ENCODE measurements at places on chromosomes 2 and 18.

- no peak for DNase-seq
Observed at GRCh38 chr2:199861132-199861774, 10.3 kb upstream of the FTCDNL1 start.

DNA sequence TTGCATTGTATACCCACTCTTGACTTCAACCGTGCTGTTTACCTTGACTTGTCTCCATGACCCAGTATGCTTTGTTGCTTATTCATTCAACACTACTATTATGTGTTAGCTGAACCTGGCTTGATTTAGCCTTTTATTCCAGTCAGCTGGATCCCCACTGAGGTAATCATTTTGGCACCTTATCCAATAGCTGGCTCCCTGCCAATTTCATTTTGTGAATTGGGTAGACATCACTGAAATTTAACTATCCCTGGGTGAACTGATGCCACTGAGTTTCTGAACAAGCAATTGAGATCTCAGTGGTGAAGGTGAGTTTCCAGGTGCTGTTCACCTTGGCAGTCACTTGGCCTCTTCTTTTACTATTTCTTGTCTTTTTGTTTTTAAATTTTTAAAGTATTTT lies 584.3 kb downstream of the ADCYAP1 start:
- no peak for DNase-seq

- no peak for DNase-seq
Observed at GRCh38 chr18:22691946-22692710, 241.0 kb upstream of the RBBP8 start.

- DNase-seq = no peak
Observed at GRCh38 chr2:221818616-221819320, 246.7 kb upstream of the EPHA4 start.

GRCh38 chr2:226887940-226888339 lies 52.1 kb downstream of the RHBDD1 start:
- DNase-seq = no peak

- no peak for DNase-seq
Observed at GRCh38 chr2:68726608-68727367, 7.8 kb upstream of the ARHGAP25 start.

DNA sequence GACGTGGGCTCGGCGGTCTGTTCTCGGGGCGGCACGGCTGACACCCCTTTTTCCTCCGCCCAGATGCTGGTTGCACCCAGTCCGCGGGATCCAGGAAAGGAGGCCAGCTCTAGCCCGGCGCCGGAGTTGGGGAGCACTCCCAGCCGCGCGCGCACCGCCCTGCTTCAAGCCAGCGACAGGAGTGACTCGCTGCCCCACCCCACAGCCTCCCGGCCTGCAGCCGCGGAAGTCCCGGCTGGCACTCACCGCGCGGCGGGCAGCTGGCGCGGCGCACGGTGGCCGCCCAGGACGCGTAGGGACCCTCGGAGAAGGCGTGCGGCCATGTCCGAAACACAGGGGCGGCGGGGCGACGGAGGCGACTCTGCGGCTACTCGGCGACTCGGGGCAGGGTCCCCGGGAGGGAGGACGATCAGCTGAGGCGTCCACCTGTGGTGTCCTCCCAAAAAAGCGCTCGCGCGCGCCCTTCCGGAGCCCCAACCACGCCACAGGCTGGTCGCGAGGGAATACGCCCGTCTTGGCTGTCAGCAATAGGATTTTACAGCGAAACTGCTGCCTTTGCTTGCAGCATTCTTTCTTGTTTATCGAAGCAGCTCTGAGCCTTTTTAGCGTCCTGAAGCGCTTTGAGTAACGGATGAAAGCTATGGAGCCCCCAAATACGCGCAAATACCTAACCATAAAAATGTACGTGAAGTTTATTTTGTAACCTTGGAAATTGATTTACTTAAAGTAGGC lies at the start of gene ACADL:
ACADL (minus strand) TSS at position 507 of the 732 bp plus-strand sequence; CDS start at position 323, 184 bp downstream.
- DNase-seq = no peak

GRCh38 chr2:156023229-156023869 lies 309.2 kb downstream of the NR4A2 start:
- DNase-seq = no peak

GRCh38 chr2:135004005-135004746 lies 43.1 kb downstream of the MAP3K19 start:
- DNase-seq = peak; percentile 54

GRCh38 chr18:32761231-32761630 lies 11.6 kb downstream of the KLHL14 start:
- DNase-seq = no peak

DNA sequence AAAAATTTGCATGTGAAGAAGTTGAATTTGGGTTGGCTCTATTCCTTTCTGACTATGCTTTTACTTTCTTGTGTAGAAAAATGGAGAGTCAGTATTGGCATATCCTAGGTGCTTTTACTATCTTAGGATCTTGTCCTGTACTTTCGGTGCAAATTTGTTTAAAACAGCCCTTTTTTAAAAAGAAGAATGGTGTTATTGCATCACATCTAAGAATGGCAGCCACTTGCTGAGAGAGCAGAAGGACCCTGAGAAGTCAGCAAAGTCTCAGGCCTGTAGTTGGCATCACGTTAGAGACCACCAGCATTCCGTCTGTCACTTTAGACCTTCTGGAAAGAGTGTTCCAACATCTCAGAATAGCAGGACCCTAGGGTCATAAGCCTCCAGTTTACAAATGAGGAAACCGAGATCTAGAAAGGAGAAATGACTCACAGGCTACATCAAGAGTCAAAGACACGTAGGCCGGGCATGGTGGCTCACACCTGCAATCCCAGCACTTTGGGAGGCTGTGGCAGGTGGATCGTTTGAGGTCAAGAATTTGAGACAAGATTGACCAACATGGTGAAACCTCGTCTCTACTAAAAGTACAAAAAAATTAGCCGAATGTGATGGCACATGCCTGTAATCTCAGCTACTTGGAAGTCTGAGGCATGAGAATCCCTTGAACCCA lies 42.5 kb downstream of the SPATS2L start:
- DNase-seq = no peak

GRCh38 chr2:208407667-208408066 lies 1.1 kb downstream of the PTH2R start:
- no peak for DNase-seq

DNA sequence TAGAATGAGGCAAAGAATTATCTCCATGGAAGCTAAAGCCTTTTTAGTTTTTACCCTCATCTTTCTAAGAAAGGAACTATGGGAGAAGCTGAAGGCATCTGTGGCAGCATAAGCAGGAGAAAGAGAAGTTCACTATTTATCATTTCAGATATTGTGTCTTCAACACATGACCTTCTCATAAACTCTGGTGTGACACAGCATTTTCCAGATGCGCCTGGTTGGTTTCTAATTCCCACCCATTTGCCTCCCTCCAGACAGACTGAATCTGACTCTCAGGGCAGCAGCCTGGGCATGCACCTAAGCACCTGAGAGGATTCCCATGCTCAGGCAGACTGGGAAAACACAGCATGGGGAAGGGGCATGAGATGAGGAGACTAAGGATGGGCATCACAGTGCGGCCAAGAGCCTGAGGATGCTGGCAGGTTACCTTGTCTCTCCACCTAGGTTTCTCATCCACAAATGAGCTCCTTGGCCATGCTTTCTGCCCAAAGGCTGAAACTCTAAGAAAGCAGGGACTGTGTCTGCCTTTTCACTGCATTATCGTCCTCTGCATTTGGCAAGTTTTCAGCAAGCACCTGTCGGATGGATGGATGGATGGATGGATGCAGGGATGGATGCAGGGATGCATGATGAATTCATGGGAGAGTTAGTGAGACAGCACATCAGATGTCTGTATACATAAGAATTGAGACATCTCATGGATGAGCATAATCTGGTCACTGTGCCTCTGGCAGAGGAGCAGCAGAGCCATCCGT lies 28.8 kb upstream of the SULT1C4 start:
- DNase-seq = no peak

DNA sequence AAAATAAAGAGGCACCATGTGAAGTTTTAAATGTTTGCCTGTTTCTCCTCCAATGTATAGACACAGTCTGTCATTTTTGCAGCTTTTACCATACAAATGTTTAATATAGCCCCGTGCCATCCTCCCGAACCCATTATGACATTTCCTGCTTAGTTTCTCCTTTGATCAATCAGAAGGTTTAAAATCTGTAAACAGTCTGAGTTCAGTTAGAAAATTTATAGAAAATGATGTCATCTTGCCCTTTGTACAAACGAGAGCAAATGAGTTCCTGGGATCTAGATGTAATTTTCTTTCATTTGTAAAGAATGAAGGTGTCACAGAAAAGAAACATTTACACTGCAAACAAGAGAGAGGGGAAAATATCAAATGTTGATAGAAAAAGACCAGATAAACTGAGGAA lies 62.7 kb upstream of the NFU1 start:
- no peak for DNase-seq

- no peak for DNase-seq
Observed at GRCh38 chr2:39954346-39954745, 175.3 kb upstream of the THUMPD2 start.

DNA sequence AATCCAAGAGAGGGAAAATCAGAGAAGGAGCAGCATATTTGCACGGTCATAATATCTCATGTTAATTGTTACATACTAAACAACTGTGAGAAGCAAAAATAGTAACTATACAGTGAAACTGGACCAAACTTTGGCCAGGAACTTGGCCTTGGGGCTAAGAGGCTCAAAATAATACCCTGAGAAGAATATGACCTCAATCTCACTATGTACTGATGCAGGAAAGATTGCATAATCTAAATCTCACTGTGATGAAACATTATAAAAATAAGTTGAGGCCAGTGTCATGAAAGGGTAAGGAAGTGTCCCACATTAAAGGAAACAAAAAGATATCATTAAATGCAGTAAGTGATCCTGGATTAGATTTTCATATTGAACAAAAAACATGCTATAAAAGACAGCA lies 36.5 kb downstream of the ZRANB3 start:
- DNase-seq = no peak

GRCh38 chr2:148110184-148110583 lies 89.3 kb downstream of the MBD5 start:
- no peak for DNase-seq

DNA sequence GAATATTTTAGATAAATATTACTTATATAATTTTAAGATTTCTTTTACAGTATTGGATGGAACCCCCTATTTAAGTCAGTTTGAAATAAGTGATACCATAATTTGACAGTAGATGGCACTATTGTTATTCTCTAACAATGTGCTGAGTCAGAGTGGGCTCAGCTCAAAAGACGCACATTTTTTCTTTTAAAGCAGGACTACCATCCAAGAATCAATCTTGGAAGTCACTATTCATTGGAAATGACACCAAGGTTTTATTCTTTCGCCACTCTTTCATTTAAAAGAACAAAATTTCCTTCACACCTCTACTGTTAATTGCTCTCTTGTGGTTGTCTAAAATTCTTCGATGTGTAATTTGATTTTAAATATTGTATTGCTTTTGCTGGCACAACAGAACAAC lies 32.6 kb upstream of the SPAG16 start:
- DNase-seq = peak; percentile 49

DNA sequence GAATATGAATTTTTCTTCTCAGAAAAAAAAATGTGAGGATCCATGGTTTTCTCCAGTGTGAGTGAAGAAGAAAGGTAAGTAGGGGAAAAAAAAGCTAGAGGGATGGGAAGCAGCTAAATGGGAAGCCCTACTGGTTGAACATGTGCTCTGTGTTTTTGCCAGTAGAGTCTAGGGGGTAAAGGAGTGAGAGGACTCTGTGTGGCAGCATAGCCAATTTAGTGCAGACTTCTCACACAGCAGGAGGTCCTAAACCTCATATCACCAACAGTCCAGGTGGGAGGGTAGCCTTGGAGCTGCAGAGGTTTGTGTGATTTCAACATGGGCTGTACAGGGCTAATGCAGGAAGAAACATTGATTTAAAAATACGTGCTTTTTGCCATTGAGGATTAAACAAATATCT lies 334.5 kb upstream of the SPHKAP start:
- DNase-seq = no peak

- DNase-seq = no peak
Observed at GRCh38 chr2:21258082-21258481, 134.3 kb downstream of the TDRD15 start.

Data from hematopoietic multipotent progenitor cell treated with erythropoietin and hydrocortisone succinate and interleukin-3 and kit ligand, for 17 days (in vitro differentiated cells).